Activated CD8-positive, alpha-beta T cell treated with anti-CD3 and anti-CD28 coated beads for 36 hours (primary cell): ENCODE measurements at places on chromosomes 5 and 9. TPM values are rescaled to one million over a fixed set of nuclear protein-coding genes. Genes with fewer than 3 reads are reported as not detected.

Gene RLN2
- 5.5 TPM for total RNA-seq

Gene ATP10B
- total RNA-seq = not detected

Gene ACTBL2
- total RNA-seq = not detected

Gene NXNL2
- not detected for total RNA-seq

DNA sequence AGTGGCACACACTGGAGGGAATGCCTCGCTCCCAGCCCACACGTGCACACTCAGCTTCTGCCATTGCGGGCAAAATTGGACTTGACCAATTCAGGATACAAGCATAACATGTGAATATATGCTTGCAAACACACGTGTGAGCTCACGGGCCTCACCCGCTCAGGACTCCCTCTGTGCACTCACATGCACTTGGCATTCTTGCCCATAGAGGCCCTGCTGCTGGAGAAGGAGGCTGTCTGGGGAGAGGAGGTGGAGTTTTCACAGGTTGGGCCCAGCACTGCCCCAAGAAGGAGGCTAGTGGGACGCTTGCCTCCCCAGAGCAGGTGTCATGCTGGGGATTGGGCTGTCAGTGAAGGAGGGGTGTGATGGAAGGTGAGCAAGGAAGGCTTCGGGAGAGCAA, 1.7 kb downstream of the MYMK start:
- no peaks in the 10 kb centered on the region for H3K27me3 ChIP-seq
- H3K4me1 ChIP-seq = peaks cover 5% of the 10 kb centered on the region
- no peak overlapping the region for H3K27ac ChIP-seq
- no peaks in the 10 kb centered on the region for H3K36me3 ChIP-seq
- no peak overlapping the region for H3K4me3 ChIP-seq

DNA sequence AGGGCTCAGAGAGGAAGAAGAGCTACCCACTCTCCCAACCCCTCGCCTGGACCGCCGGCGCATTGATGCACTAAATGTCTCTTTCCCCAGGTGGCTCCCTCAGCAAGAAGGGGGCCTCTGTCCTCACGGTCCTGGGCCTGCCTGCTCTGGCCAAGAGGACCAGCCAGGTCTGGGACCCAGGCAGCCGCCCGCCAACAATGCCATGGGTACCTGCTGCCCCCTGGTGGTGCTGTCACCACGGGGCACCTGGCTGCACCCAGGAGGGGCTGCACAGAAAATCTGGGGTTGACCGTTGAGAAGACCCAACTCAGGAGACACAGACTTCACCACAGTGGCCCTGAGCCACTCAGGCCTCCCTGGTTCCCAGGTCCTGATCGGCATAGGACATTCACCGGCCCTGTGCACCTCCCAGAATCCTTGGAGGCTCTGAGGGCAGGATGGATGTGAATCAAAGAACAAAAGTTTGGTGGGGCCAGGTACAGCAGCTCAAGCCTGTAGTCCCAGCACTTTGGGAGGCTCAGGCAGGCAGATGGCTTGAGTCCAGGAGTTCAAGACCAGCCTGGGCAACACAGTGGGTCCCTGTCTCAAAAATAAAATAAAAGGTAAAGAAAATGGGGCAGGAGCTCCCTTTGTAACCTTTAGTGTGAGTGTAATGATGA, 2.4 kb upstream of the VAV2 start:
- peak; percentile 81 for DNase-seq
- no peaks in the 10 kb centered on the region for H3K36me3 ChIP-seq
- H3K4me3 ChIP-seq = no peak overlapping the region
- peaks cover 2% of the 10 kb centered on the region for H3K4me1 ChIP-seq
- peaks cover 3% of the 10 kb centered on the region for H3K27me3 ChIP-seq

DNA sequence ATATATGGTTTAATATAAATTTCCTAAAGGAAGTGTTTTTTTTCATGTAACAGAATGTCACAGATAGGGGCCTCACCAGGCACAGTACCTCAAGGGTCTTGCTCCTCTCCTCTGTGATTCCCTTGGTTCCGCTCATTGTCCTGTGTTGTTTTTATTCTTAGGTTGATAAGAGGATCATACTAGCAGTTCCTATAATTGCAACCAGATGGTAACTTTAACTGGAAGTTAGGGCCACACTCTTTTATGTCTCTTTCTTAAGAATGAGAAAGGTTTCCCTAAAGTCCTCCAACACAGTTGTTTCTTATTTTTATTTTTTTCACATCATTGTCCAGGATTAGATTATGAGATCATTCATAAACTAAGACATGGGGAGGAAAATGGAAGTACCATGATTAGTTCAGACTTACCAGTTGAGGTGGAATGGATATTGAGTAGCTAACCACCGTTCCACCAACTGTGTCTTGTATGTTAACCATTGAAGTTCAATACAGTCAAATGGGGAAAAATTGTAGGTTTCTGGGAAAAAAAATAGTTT, 41.1 kb downstream of the FAM174A start:
- H3K27ac ChIP-seq = no peak overlapping the region
- H3K4me1 ChIP-seq = peaks cover 4% of the 10 kb centered on the region
- no peak overlapping the region for H3K4me3 ChIP-seq

GRCh38 chr9:16278326-16278999, 592.0 kb downstream of the BNC2 start:
- no peaks in the 10 kb centered on the region for H3K36me3 ChIP-seq
- no peaks in the 10 kb centered on the region for H3K27me3 ChIP-seq
- no peaks in the 10 kb centered on the region for H3K4me1 ChIP-seq
- DNase-seq = no peak
- H3K27ac ChIP-seq = no peak overlapping the region
- no peak overlapping the region for H3K4me3 ChIP-seq

DNA sequence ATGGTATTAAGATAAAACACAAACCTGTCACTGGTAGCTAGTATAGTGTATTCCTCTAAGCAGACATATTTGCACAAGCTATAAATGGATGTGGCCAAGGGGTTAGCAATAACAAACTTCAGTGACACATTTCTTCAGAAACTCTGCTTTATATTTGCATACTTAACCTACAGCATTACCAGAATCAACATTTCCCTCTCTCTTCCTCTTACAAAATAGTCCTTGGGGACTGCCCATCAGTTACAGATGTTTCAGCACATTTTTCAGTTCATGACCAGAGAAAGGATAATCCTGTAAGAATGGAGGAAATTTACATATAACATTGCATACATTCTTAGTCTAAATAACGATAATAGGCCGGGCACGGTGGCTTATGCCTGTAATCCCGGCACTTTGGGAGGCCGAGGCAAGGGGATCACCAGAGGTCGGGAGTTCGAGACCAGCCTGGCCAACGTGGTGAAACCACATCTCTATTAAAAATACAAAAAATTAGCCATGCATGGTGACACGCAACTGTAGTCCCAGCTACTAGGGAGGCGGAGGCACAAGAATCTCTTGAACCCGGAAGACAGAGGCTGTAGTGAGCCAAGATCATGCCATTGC, 25.3 kb upstream of the SLC1A1 start:
- H3K4me1 ChIP-seq = no peaks in the 10 kb centered on the region
- H3K27me3 ChIP-seq = no peaks in the 10 kb centered on the region
- H3K4me3 ChIP-seq = no peak overlapping the region
- H3K36me3 ChIP-seq = no peaks in the 10 kb centered on the region
